HS-5 (cell line): ENCODE measurements at places on chromosomes 6 and 20.

DNA sequence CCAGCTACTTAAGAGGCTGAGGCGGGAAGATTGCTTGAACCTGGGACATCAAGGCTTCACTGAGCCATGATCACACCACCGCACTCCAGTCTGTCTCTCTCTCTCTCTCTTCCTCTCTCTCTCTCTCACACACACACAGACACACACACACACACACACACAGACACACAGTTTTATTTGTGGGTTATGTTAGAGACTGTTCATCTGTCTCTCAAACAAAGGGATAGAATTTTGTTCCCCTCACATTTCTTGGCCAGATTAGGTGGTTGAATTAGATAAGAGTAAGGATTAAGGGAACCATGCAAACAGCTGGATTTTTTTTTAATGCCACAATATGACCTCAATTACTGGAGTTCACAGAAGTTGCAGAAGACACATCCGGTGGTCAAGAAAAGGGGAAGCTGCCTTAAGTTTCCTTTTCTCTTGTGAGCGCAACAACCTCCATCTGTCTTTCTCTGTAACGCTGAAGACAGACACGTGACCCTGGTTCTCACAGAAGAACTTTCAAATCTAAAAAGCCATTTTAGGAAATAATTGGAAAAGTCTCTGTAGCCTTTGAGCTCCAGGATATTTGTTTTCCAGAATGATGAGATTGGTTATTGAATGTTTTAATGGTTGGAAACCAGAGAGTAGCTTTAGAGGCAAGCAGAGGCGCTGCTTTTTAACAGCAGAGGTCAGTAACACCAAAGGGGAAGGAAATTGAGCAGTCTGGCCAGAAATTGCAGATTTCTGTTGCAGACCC lies 32.9 kb upstream of the LGSN start:
- no peak for DNase-seq

GRCh38 chr6:155261111-155261900 lies 2.5 kb upstream of the CLDN20 start:
- no peak for DNase-seq

DNA sequence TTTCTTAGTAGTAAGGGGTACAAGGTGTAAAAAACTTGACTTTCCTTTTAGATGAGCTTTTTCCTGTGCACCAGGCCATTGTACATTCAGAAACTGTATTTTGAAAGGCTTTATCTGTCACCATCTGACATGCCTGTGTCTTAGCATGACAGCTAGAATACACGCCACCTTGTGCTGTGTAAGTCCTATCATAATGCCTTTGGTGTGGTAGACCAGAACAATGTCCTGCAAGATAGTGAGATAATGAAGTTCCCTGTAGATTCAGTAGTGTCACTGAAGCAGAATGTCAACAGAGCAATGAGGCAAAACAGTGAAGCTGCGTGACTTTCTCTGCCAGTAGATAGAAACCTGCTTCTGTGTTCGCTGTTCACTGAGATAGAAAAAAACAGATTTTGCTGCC lies 105.8 kb downstream of the JAG1 start:
- DNase-seq: no peak

- no peak for DNase-seq
These were observed 226.4 kb upstream of the SOX4 start for GRCh38 chr6:21367148-21367547.

DNA sequence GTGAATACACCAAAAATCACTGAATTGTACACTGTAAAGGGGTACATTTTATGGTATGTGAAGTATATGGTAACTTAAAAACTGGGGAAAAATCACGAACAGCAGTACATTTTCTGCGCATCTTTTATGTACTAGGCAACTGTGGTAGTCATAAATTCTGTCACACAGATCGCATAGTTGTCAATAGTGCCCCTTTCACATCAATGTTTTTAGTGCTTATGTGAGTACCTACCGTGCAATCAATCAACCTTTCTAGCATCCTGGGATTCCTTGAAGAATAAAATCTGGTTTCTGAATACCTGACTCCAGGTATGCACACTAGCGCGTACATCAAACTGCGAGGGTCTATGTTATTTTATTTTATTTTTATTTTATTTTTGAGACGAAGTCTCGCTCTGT lies 637 bp upstream of the RPF2 start:
- no peak for DNase-seq

DNA sequence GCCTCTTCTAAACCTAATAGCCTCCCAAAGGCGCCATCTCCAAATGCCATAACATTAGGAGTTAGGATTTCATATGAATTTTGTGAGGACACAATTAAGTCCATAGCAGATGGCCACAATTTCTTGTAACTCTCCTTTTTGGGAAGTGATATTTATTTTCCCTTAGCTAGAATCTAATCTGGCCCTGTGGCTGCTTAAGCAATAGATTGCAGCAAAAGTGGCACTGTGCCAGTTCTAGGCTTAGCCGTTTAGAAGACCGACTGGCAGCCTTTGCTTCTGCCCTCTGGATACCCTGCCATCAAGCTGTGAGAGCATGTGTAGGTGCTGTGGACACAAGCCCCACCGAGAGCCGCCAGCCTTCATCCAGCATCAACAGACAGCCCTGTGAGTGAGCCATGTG lies 15.9 kb upstream of the ADGB start:
- DNase-seq: no peak

DNA sequence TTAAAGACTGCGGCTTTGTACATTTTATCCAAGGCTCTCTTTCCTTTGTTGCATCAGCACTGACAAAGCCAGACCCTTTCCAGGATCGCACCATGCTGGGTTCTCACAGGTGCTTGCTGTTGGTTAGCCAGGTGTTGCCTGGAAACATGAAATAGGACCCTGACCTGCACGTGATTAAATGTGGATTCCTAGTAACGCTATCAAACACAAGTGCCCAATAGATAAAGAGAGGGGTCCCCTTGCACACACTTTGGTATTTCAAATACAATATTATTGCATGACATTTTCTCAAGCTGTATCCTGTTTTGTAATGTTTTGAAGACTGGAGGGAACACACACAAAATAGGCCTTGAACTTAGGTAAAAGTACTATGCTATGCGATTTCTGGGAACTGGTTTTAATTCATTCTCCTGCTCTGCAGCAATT lies 73.3 kb downstream of the AKAP12 start:
- no peak for DNase-seq

- no peak for DNase-seq
These were observed 132.2 kb downstream of the SH3BGRL2 start for GRCh38 chr6:79763301-79763700.

DNA sequence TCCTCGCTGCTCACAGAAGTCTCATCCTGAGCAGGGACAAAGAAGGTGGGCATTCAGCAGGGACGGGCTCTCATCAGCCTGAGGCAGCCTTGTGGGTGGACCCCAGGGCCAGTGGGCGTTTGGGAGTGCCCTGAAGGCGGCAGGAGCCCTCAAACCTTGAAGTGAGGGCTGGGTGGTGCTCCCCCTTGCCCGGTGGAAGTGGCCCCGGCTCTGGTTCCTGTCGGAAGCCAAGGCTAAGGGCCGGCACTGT lies 110.5 kb downstream of the NOL4L start:
- no peak for DNase-seq

- DNase-seq: no peak
These were observed 987 bp downstream of the TMEM181 start for GRCh38 chr6:158560836-158561320.

GRCh38 chr6:44073612-44074438 lies 53.4 kb downstream of the MRPL14 start:
- no peak for DNase-seq

DNA sequence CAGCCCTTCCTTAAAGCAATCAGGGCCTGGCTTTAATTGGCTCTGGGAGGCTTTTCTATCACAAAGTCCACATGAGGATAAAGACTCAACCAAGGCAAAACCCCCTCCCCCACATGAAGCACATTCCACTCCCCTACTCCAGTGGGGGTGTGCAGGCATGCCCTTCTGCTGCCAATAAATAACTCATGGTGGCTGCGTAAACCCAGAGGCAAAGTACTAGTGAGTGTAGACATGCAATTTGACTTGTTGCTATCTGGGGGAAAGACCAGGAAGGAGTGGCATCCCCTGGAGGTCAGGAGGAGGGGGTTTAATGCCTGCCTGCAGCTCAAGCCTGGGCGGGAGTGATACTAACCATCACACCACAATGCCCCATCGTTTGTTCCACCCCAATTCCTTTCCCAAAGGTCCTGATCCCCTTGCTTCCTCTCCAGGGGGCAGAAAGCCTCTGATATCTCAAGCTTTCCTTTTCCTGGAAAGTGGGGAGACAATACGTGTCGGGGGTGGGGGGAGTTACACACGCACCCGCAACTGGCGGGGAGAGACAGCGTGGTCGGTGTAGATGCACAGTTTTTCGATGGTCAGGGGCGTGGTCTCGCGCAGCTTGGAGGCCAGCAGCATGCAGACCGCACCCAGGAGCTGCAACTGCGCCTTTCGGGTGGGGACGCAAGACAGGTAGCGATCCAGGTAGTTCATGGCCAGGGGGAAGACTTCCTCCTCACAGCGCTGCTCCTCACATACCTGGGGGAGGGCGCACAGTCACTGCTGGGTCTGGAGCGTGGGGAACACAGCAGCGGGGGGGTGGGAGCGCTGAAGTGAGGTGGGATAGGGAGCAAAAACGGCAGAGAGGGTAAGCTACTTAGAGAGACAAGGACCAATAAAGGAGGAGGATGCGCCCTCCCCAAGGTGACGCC lies 1.5 kb downstream of the CCND3 start:
- no peak for DNase-seq

GRCh38 chr6:151167034-151167433 lies 72.7 kb upstream of the AKAP12 start:
- no peak for DNase-seq

DNA sequence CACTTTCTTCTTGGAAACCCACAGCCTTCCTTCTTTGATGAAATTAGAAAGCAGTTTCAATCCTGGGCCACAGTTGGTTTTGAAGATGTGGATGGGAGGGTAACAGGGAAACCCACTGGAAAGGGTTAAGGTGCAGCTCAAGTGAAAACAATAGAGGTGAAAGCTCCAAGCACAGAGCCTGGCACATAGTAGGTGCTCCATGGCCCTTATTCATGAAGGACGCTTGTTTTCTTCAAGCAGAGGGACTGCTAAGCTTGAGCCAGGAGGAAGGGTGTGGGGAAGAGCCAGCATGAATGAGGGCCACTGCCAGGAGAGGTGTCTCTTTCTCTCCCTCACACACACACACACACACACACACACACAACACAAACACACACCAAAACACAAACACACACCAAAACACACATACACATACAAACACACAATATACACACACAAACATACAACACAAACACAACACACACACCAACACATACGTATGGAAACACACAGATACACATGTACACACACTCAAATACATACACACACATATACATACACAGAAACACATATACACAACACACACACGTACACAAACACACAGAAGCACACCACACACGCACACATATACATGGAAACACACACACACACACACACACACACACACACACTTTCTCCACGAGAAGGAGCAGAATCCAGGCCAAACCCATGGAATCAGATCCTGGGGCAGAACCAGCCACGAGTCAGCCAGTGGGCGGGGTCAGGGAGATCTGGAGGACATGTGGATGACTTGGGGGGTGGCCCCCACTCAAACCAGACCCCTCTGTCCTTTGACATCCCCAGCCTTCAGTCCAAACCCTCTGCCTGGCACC lies 23.7 kb upstream of the RBPJL start:
- DNase-seq: no peak

GRCh38 chr20:50136822-50137599 lies 16.5 kb downstream of the PEDS1 start:
- DNase-seq: peak; percentile 90

DNA sequence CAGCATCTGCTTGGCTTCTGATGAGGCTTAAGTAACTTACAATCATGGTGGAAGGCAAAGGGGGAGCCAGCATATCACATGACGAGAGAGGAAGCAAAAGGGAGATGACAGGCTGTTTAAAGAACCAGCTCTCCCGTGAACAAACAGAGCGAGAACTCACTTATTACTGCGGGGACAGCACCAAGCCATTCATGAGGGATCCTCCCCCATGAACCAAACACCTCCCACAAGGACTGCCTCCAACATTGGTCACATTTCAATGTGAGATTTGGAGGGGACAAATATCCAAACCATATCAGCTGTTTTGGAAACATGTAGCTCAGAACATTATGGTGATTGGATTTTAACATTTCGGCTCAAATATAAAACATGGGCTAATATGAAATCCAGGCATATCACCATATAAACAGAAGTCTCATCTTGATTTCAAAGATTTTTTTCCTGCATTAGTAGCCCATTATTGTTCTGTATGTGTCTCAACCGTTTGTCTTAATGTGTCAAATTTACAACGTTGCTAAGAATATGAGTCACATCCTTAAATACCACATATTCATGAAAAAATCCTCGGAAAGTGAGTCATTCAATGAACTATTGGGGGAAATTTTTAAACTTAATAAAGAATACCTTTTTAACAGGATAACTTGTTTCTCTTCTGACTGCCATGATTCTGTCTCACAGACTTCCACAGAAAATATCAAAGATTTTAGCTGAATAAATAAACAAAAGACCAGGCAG lies 894.3 kb downstream of the TFAP2A start:
- peak; percentile 81 for DNase-seq

DNA sequence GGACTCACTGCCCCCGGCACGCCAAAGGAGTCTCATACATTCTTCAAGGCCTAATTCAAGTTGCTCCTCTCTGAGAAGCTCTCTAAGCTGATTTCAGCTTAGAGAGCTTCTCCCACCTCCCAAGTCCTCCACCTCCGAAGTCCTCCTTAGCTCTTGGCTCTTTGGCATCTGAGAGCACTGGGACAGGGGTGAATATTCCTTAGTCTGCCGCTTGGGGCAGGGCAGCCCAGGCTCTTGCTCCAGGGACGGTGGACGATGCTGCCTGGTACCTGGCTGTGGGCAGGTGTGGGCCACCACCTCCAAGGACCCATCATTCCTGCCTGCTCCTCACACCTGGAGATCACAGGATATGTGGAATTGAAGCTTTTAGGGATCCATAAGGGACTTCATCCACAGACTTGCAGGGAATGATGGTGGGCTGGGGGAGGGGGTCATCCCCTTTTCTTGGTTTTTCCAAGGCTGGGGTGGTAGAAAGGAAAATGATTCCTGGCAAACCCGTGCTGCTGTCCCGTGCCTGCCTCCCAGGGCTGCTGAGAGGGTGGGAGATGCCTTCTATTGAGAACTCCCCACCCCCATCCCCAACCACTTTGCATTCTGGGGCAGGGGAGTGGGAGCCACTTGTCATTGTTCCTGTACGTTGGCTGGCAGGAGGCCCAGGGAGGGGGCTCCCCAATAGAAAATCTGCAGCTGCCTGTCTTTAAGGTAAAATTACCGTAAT lies 57.4 kb downstream of the ARHGAP40 start:
- DNase-seq: no peak

- no peak for DNase-seq
These were observed 7.8 kb downstream of the ABHD12 start for GRCh38 chr20:25382704-25383370.
